ENCODE measurements at places on chromosomes 1 and 21.
A peak's percentile ranks its signal among the peaks of the same experiment; 100 is the strongest.

GRCh38 chr21:39637197-39637970 lies 24.6 kb downstream of the B3GALT5 start:
- no peak for DNase-seq

GRCh38 chr1:235199441-235199840 lies 38.4 kb upstream of the RBM34 start:
- DNase-seq, result no peak

DNA sequence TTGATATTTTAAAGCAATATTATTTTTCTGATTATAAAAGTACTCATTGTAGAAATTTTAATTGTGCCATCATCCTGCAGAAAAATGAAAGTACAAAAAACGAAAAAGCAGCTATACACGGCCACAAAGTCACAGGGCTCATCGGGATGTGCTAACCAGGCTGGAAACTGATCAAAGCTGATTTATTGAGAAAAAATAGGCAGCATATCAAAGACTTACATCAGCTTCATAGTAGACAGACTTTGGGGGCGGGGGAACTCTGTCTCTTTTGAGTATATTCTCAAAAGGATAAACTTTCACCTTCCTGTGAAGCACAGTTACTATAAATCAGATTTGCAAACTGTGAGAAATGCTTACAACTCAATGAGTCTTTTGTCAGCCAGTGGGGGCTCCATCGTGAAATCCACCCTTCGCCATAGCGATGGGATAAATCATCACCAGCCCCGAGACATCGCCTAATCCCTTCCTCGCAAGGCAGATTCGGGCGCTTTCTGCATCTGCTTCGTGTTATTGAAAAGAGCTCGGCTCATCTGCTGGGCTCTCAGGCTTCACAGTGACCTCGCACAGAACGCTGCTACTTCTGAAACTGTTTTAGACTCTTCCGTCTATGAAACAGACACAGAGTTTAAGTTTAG lies 69.2 kb upstream of the ERG start:
- DNase-seq, result no peak

GRCh38 chr1:182681568-182681912 lies 2.8 kb downstream of the RGS8 start:
- DNase-seq, result no peak

GRCh38 chr1:28565726-28566125 lies 12.8 kb downstream of the TRNAU1AP start:
- no peak for DNase-seq

DNA sequence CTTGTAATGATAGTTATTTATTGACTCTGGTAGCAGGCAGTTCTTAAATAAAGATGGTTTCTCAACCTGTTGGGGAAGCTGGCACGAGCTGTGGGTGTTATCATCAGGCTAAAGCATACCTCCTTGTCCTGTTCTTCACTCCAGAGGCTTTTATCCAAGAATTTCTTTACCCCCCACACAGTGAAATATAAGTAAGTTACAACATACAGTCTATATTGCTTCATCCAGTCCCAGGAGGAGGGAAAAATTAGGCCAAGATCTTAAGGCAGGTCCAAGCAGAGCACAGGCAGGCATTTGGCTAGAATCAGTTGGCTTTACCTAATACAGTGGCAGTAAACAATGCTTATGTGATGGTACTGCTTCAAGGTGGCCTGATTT lies 6.3 kb downstream of the TMEM81 start:
- no peak for DNase-seq

DNA sequence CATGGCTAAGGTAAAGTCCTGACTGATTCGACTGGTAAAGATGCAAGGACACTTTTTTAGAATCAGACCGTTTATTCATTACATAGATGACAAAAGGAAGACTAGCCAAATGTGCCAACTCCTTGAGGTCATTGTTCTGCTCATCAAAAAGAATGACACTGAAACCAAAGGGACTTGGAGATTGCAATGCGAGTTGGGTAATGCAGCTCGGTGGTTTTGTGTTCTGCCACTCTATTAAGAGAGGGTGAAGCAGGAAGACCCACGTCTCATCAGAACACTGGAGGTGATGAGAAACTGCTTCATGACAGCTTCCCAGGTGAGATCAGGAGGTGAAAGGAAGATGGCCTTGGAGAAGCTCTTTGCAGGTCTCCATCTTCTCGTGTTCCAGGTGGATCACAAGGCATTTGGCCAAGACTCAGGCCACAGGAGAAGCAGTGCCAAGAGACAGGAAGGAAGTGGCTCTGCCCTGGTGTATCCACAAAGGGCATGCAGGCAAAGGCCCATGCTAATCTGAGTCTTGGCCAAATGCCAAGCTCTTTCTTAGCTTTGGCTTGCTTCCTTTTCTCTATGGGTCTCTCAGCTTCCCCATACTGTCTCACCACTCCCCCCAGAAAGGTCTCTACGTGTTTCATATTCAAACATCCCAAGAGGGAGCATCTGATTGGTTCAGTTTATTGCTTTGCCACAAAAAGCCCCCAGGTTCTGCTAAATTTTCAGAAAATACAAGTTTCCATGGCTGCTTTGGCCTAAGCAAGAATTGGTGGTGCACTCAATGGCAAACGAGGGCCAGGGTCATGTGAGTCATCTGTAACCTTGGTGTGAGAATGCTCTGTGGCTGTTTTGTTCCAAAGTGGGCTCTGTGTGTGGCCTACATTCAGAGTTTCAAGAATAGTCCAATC lies 5.7 kb upstream of the CCT8 start:
- no peak for DNase-seq

DNA sequence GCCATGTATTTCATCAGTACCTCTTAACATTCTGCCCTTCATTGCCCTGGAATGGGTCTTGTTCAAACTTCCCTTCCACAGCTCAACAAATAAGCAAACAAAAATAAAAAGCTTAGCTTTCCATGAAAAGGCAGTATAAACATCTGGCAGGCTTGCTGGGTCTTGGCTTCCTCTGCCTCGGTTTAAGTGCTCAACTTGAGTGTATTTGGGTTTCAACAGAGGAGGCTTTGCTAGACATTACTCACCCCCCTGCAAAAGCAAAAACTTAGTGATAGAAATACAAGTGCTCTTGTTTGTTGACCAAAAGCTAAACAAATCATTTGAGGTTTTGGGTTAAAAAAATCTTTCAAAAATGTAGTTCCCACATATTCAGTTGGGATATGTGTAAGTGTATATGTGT lies 518.5 kb downstream of the PLPP3 start:
- no peak for DNase-seq

DNA sequence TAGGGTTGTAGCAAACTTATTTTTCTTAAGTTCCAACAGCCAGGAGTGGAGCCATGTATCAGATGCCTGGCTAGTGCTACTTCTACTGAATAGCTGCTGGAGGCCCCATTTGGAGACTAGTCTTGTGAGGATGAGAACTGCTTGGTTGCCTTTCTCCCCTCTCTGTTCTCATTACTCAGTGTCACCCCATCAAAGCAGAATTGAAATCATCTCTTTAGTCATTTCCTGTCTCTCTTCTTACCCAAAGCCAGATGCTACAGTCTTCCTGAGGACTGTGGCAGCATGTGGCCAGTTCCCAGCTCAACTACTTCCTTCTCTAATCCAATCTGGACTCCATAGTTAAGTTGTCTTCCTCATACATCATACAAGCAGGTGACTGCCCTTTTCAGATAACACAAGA lies 197.5 kb downstream of the BRINP2 start:
- no peak for DNase-seq

DNA sequence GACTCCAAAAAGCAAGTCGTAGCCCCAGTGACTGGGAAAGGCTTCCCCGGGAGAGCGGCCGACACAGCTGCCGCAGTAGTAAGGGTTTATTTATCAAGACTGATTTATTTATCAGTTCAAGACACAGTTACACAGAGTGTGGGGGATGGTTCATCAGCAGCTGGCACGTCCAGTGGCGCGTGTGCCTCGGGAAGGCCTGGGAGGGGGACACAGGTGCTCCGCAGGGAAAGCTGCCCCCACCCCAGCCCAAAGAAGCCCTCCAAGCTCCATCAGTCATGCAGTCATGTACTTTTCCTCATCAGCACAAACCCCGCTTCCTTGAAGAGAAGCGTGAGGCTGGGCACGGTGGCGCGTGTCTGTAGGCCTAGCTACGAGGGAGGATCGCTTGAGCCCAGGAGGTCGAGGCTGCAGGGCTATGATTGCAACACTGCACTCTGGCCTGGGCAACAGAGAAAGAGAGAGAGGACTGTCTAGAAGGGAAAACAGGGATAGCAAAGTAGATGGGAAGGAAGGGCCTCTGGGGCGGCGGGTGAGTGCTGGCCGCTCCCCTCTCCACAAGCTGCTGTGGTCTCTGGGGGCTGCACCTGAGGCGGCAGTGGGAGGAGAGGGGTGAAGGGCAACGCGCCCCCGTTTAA lies 53.2 kb downstream of the PRKCZ start:
- DNase-seq, result no peak

DNA sequence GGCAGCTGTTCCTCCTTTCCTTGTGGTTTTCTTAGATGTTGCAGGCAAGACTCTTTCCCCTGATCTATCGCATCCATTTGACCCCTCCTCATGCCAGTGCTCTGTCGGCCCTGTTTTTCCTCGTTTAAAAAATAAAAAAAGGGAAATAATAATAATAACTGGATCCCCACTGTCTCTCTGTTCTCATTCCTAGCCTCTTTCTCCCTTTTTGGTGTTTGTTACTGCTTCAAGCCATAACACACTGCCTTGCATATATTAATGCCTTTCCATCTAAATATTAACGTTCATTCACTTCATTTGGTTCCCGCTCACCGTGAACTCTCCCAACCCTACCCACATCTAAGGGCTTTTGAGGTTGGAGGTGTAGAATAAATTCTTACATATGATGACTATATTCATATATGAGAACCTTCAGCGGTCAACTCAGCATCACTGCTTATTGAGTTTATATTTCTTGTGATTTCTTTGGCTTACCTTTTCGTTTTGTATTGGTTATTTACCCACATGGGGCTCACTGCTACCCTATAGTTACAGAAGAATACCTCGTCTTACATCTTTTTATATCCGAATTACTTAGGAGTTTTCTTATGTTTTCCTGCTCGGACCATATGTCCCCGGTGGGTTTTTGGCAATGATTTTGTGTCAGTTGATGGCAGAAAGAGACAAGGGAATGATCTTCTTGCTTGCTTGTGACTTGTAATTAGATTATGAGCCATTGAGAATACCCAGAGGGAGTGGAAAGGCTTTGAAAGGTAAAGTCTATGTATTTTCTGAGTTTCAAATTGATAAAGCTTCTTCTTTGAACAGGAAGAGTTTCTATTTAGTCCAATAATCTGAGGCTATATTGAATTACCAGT lies 805 bp downstream of the ATG4C start:
- DNase-seq, result no peak

GRCh38 chr1:44701141-44701573 lies 26.6 kb downstream of the ARMH1 start:
- DNase-seq, result no peak

GRCh38 chr1:110630839-110631663 lies 24.9 kb upstream of the KCNA2 start:
- peak; percentile 78 for DNase-seq

GRCh38 chr1:6462412-6463119 lies 3.4 kb downstream of the TNFRSF25 start:
- DNase-seq, result no peak

- no peak for DNase-seq
Measured at GRCh38 chr1:160409486-160409885, 9.1 kb downstream of the VANGL2 start.

DNA sequence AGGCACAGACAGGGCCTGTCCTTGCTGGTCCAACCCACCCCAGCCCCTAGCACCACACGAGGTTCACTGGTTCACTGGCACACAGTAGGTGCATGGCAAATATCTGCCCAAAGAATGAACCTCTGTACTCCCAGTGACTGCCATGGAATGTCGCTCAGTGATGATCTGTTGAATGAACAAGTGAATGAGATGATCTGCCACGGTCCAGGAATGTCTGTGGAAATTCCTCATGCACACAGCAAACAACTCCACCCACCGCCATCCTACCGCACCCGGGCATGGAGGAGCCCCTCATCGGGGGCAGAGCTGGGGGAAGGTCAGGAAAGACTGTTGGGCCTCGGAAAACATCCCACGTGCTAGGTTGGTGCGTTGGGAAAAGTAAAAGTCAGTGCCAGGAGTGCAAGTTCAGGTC lies 1.7 kb downstream of the HSPG2 start:
- no peak for DNase-seq

Data from ascending aorta (tissue), 2 donors.